ENCODE measurements at places on chromosomes 3 and 15.

DNA sequence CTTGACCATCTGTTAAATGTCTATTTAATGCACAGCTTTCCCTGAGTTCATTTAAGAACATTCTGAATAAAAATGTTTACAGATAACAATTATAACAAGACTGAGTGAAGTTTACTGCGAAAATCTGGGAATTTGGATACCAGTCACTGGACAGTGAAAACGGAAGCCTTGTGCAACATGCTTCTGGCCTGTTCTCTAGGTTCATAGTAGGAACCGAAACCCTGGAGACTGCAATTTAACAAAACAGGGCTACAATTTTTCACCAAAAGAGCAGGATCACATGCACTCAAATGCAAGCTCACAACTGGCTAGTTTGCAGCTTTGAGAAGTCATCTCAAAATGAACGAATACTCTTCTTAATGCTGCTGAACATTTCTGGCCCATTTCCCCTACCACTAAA is 435.9 kb downstream of the NR2F2 start:
- no peak for DNase-seq

GRCh38 chr3:28218917-28219198 is 22.6 kb upstream of the CMC1 start:
- no peak for DNase-seq

DNA sequence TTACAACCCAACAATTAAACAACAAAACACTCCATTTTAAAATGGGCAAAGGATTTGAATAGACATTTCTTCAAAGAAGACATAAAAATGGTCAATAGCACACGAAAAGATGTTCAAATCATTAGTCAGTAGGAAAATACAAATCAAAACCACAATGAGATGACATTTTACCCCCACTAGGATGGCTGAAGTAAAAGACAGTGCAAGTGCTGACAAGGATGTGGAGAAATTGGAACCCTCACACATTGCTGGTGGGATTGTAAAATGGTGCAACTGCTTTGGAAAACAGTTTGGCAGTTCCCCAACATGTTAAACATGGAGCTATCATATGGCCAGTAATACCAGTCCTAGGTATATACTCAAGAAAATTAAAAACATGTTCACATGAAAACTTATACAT is 11.6 kb downstream of the GALNT15 start:
- no peak for DNase-seq

DNA sequence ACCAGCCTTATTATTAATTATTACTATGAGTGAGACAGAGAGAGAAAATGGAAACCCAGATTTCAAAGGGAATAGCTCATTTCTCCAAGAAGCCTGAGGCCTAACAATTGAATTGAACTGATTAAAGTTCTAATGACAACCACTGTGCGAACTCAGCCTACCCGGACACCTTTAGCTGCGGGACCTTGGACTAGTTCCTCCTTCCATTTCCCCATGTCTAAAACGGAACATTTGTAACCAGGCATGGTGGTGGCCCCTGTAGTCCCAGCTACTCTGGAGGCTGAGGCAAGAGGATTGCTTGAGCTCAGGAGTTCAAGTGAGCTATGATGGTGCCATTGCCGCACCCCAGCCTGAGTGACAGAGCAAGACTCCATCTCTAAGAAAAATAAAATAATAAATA is 16.4 kb upstream of the RTP2 start:
- no peak for DNase-seq

DNA sequence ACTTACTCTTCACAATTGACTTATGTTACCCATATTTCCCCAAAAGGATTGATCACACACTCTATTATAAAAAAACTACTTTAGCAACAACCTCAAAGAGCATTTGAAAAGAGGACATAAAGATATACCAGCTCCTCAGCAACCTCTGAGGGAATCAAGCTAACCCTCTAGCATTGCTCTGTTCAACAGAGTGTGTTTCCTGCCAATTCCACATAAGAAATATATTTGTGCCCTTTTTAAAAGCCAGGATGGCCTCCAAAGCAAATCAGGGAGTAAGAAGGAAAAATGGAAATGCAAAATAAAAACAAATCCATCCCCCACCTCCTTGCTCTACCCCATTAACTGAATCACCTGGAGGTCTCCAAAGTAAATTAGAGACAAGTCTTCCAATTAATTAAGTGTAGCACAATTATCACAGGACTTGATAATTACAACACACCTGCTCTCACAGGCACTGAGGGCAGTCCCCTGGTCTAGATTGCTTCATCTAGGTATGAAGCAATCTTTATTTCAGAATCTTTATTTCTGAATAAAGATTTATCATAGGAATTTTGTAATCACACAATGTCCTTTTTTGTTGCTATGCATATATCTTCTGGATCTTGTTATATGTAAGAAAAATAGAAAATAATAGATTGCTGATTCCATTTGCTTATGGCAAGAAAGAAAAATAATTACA is 34.8 kb downstream of the GPR176 start:
- no peak for DNase-seq

- no peak for DNase-seq
These were observed 25.6 kb downstream of the SQOR start for GRCh38 chr15:45660231-45660979.

- no peak for DNase-seq
These were observed 153.5 kb downstream of the ATP10A start for GRCh38 chr15:25709437-25710159.

GRCh38 chr15:68368731-68369435 is 63.1 kb downstream of the ITGA11 start:
- DNase-seq: no peak

GRCh38 chr3:150733373-150733935 is 29.5 kb downstream of the SIAH2 start:
- DNase-seq: no peak

DNA sequence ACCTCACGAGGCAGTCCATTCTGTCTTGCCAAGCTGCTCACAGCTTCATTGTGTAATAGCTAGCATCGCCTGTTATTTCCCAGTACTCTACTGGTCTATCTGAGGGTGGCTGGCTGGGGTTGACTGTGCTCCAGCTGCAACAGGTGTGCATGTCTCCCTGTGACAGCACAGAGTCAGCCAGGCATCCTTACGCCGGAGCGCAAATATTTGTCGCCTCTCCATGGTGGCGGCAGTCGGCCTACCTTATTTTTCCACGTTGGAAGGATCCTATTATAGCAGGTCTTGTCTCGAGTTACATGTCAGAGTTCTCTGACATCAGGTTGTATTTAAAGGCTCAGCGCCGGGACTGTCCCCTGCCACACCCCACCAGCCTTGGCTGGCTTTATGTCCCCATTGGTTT is 307.1 kb downstream of the TLE3 start:
- no peak for DNase-seq

- DNase-seq: no peak
These were observed 289.9 kb downstream of the CTNNB1 start for GRCh38 chr3:41489231-41489630.

DNA sequence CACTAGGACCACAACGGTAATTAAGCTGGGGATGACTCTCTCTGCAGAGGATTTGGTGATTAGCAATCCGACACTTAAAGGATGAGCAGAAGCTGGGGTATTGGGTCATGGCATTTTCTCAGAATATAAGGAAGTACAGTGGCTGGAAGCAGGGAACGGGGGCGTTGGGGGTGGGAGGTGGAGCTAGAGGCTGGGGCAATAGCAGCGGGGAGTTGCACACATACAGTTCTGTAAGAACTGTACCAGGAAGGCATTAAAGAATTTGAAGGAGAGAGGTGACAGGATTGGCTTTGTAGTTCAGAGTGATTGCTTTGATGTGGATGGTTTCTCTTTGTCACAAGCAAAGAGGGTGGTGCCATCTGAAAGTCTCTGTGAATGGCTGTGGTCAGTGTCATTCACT is 28.2 kb downstream of the PSMD6 start:
- DNase-seq: no peak

DNA sequence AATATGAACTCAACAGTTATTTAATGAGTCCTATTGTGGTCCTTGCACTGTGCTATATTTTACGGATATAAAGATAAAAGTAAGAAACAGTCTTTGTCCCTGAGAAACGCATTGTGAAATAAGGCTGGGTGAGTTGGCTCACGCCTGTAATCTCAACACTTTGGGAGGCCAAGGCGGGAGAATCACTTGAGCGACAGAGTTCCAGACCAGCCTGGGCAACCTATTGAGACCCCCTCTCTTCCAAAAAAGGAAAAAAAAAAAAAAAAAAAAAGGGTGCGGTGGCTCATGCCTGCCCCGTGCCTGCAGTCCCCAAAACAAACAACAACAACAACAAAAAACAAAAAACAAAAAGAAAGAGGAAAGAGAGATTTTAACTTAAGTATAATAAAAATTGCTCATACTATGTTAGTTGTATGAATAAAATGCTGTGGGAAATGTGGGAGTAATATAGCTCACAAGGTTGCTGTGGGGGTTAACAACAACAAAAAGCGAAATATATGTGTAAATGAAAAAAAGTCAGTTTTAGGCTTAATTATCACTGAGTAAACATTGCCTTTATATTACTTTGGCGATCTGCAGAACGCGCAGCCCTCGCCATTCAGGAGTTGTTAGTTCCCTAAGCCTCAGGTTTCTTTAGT is 461 bp upstream of the FNDC3B start:
- no peak for DNase-seq

DNA sequence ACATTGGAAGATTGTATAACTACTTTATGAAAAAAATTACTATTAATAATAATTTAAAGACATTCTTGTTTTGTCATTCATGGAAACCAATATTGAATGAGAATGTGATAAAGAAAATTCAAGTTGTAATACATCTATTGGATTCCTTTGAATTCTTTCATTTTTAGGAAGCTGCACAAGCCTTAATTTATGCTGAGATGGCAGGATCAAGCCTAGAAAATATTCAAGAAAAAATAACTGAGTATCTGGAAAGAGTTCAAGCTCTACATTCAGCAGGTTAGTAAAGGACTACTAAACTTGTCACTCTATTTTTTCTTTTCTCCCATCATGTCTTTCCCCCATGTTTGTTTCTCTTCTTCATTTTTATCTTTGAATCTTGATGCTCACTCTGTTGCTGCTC is 5.9 kb downstream of the CAPN7 start:
- DNase-seq: no peak

- no peak for DNase-seq
These were observed 81.1 kb downstream of the FILIP1L start for GRCh38 chr3:100033184-100033583.

DNA sequence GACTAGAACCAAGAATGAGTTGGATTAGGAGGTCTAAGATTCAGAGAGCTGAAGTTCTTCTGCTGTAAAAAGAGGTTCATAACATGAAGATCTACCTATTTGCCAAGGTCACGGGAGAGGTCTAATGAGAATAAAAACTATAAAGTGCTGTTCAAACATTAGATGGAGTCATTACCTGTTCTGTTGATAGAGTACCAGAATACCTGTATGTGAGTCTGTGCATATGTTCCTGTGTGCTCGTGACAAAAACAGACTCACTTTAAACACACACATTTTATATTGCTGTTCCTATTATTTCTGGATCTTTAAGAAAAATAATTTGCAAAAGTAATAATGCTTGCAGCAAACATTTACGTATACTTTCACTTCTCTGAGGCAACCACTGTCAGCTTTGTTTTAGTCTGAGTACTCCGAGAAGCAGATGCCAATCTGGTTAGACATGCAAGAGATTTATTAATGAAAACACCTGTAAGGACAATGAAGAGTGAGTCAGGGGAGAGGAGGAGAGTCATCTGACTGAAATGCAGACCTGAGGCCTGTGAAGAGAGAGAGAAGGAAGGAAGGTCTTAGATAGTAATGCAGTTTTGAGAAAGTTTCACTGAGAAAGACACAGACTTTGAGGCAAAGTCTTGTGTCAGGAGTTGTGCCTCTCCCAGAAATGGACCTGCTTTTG is 221.2 kb downstream of the SQOR start:
- DNase-seq: peak; percentile 68

DNA sequence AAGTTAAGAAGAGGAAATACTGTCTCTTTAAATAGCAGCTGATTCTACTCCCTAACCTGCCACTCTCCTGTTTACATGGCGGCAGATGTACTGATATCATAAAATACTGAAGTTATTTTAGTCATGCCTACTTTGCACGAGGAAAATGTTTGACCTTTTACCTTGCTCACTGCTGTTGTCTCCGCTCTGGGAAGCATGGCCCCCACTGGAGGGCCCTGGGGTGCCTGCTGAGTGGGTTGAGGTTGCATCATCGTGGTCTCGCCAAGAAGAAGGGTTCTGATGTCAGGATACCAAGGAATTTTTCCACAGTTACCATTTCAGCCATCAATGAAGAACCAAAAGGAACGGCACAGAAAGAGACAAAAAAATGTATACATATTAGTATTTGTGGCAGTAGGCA is 16.7 kb downstream of the MEIS2 start:
- no peak for DNase-seq

DNA sequence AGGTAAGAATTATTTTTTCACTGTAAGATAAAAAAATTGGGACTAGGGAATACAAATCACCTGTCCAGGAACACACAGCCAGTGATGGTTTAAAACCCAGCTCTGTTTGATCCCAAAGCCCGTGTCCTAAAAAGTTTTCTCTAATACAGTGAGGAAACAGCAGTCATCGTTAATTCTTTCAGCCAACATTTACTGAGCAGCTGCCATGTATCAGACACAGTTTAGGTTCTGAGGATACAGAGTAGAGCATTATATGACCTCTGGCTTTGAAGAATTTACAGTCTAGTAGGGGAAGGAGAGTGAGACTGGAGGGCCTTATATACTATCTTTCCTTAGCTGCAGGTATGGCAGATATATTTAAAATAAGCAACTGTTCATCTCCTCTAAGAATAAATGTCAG is 82.7 kb downstream of the KCNMB2 start:
- no peak for DNase-seq

GRCh38 chr3:21859124-21860081 is 108.4 kb upstream of the ZNF385D start:
- no peak for DNase-seq

- DNase-seq: peak; percentile 96
These were observed 4.0 kb downstream of the EPHB3 start for GRCh38 chr3:184565421-184566211.

- no peak for DNase-seq
These were observed 8.8 kb upstream of the RARB start for GRCh38 chr3:25419251-25419650.

- no peak for DNase-seq
These were observed 57.7 kb downstream of the REC114 start for GRCh38 chr15:73500696-73501095.

DNA sequence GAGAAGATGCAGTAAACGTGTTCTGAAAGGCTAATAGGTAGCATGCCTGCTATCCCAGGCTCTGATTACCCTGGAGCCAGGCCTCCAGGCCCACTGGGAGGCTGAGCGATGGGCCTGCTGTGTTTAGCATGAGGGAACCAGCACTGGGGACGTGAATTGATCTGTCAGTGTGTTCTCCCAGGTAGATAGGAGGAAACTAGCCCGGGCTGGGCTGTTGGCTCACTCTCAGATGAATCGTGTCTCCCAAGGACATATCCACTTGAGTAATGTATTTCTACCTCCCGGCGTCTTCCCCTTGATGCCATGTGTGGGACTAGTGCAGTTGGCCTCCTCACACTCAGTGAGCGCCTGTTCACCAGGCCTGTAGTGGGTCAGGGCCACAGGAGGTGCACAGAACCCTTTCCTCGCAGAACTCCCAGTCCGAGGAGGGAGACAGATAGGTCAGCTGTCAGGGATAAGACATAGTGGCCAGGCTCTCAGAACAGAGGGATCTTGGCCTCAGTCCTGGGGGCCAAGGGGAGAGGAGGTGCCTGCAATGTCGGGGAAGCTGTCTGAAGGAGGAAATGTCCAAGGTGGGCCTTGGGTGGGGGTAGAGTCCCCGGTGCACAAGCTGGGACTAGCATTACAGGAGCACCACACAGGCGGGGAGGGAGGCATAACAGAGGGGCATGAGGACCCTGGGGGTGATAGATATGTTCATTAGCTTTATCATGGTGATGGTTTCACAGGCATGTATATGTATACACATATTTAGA is 111.7 kb downstream of the DNAJB8 start:
- no peak for DNase-seq

Data from DMS53 (cell line).